ENCODE measurements at places on chromosomes 7 and 10. TPM values are rescaled to one million over a fixed set of nuclear protein-coding genes. Genes with fewer than 3 reads are reported as not detected.

DNA sequence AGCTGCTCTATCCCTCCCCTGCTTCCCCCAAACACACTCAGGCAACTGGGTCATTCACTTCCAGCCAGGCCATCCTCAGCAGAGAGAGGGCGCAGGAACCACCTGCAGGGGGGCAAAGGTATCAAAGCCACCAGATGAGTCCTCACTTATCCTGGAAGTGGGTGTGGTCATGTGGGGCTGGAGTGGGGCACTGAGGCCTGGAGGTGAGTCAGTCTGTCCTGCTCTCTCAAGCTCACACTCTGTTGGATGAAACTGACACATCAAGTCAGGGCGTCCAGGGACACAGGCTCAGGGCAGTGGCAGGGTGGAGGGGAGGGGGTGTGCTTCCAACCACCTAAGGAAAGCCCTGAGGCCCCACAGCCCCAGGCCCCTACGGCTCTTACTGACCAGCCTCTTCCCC, 8.0 kb upstream of the ELFN1 start:
- no peaks in the 10 kb centered on the region for H3K36me3 ChIP-seq
- H3K27ac ChIP-seq = no peak overlapping the region
- no peak overlapping the region for H3K4me3 ChIP-seq
- DNase-seq = no peak

DNA sequence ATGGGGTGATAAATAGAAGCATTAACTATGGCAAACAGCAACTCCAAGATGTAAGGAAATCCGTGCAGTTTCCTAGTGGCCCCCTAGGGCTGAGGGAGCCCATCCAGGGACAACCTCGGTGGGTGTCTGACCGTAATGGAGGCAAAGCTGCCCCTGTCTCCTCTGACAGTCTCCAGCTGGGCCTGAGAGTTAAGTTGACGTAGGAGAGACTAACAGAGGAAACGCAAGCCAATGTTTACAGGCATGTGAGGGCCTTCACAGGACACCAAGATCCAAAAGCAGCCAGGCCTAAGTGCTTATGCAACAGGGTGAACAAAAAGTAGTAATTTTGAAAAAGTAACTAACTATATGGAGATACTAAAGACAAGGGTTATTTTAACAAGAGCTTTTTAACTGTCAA, 330.0 kb upstream of the C7orf33 start:
- no peak for DNase-seq
- H3K27me3 ChIP-seq = peaks cover 7% of the 10 kb centered on the region
- H3K4me1 ChIP-seq = peaks cover 6% of the 10 kb centered on the region
- no peak overlapping the region for H3K27ac ChIP-seq
- no peaks in the 10 kb centered on the region for H3K36me3 ChIP-seq

DNA sequence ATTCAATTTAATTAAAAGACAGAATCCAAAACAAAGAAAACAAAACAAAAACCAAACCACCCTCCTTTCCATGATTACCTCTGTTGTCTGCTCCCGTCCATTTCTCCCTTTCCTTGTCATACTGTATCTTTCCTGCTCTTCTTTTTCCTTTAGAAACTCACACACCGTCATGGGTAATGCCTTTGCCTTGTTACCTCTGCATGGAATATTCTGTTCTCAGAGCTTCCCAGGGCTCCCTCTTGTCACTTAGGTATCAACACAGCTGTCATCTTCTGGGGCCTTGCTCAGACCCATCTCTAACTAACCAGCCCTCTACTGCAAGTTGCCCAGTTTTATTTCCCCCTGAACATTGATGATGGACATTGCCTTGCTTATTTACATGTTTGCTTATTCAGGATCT, 30.2 kb upstream of the GIMAP8 start:
- no peaks in the 10 kb centered on the region for H3K27me3 ChIP-seq
- no peak overlapping the region for H3K4me3 ChIP-seq
- DNase-seq = no peak
- H3K36me3 ChIP-seq = no peaks in the 10 kb centered on the region

- DNase-seq = peak; percentile 94
- no peaks in the 10 kb centered on the region for H3K27me3 ChIP-seq
- peaks cover 62% of the 10 kb centered on the region for H3K4me1 ChIP-seq
- H3K27ac ChIP-seq = peak overlapping the region; percentile 82
- peaks cover 36% of the 10 kb centered on the region for H3K36me3 ChIP-seq
- H3K4me3 ChIP-seq = peak overlapping the region; percentile 46
These were observed 5.3 kb downstream of the SRGN start for GRCh38 chr10:69092959-69093850.

GRCh38 chr10:16259726-16260125, 177.1 kb upstream of the PTER start:
- H3K27ac ChIP-seq = no peak overlapping the region
- H3K27me3 ChIP-seq = no peaks in the 10 kb centered on the region
- no peak for DNase-seq
- no peaks in the 10 kb centered on the region for H3K36me3 ChIP-seq
- no peak overlapping the region for H3K4me3 ChIP-seq

GRCh38 chr10:21529032-21529910, 3.8 kb upstream of the SKIDA1 start:
- no peak overlapping the region for H3K4me3 ChIP-seq
- no peak overlapping the region for H3K27ac ChIP-seq
- peaks cover 12% of the 10 kb centered on the region for H3K36me3 ChIP-seq
- peaks cover 31% of the 10 kb centered on the region for H3K4me1 ChIP-seq
- no peak for DNase-seq

DNA sequence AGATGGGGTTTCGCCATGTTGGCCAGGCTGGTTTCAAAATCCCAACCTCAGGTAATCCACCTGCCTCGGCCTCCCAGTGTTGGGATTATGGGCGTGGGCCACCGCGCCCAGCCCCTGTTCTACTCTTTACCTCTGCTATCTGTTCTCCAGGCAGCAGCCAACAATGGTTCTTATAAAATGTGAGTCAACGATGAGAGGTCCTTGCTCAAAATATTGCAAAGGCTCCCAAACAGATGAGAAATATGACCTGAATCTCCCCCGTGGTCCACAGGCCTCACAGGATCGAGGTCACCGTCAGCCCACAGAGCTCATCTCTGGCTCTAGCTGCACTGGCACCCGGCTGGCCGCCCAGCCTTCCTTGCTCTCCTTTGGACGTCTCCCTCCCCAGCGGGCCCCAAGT, 62.0 kb upstream of the EGFR start:
- H3K36me3 ChIP-seq = no peaks in the 10 kb centered on the region
- no peak overlapping the region for H3K27ac ChIP-seq
- no peaks in the 10 kb centered on the region for H3K27me3 ChIP-seq
- no peaks in the 10 kb centered on the region for H3K4me1 ChIP-seq
- no peak for DNase-seq

The ERCC6 gene
- total RNA-seq = 16.8 TPM

- no peak overlapping the region for H3K27ac ChIP-seq
- H3K36me3 ChIP-seq = no peaks in the 10 kb centered on the region
- H3K4me3 ChIP-seq = peak overlapping the region; percentile 27
- peaks cover 6% of the 10 kb centered on the region for H3K4me1 ChIP-seq
These were observed 11.5 kb upstream of the SP8 start for GRCh38 chr7:20798081-20798693.

DNA sequence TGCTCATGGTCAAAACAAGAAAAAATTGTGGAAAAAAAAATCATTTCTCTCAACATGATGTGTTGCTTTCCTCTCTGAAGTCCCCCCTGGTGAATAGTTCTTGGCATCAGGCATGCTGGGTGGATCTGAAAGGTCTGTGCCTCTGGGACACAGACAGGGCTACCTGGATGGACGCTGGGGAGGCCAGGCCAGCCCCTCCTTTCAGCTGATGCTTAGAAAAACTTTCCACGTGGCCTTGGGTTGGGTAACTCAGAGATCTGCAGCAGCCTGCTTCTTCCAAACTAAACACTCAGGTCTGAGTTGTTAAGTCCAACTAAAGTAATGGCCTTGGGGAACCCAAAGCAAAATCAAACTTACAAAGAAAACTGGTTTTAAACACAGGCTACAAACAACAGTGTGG, 113.0 kb downstream of the CCDC3 start:
- H3K36me3 ChIP-seq = no peaks in the 10 kb centered on the region
- H3K27me3 ChIP-seq = peaks cover 11% of the 10 kb centered on the region
- H3K4me1 ChIP-seq = no peaks in the 10 kb centered on the region
- no peak overlapping the region for H3K27ac ChIP-seq

The ADAM12 gene
- 0.65 TPM for total RNA-seq

GRCh38 chr7:19290968-19291367, 145.7 kb upstream of the FERD3L start:
- no peaks in the 10 kb centered on the region for H3K4me1 ChIP-seq
- no peaks in the 10 kb centered on the region for H3K27me3 ChIP-seq
- H3K4me3 ChIP-seq = no peak overlapping the region
- no peak for DNase-seq
- no peaks in the 10 kb centered on the region for H3K36me3 ChIP-seq

The TMEM213 gene
- total RNA-seq = not detected

DNA sequence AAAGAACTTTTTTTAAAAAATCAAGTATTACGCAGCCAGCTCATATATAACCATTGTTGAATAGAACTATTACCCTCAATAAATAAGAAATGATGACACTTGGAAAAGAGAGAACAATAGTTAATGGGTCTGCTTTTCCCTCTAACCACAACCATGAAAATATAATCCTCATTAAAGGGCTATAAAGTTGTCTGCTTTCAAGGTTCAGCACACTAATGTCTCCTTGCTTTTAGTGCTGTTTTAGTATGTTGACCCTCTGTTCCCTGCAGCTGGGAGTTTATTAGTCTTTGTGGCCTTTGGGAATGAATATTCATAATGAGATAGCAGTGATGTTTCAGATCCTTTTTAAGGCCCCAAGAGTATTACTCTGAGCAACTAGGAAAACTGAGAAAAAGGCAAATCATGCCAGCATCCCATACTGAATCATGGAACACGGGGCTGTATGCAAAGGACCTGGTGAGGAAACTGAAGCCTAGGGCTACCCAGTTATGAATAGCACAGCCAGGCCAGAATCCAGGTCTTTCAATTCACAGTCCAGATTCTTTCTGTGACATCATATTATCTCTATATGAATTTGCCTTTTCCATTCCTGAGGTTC, 332.0 kb upstream of the LRGUK start:
- no peak for DNase-seq
- H3K4me1 ChIP-seq = no peaks in the 10 kb centered on the region
- H3K36me3 ChIP-seq = no peaks in the 10 kb centered on the region
- no peak overlapping the region for H3K27ac ChIP-seq
- no peak overlapping the region for H3K4me3 ChIP-seq
- no peaks in the 10 kb centered on the region for H3K27me3 ChIP-seq

The APBB1IP gene
- 78.4 TPM for total RNA-seq

- no peaks in the 10 kb centered on the region for H3K27me3 ChIP-seq
- H3K27ac ChIP-seq = no peak overlapping the region
- no peak for DNase-seq
- no peak overlapping the region for H3K4me3 ChIP-seq
These were observed 130.1 kb downstream of the RGS10 start for GRCh38 chr10:119412244-119413092.

DNA sequence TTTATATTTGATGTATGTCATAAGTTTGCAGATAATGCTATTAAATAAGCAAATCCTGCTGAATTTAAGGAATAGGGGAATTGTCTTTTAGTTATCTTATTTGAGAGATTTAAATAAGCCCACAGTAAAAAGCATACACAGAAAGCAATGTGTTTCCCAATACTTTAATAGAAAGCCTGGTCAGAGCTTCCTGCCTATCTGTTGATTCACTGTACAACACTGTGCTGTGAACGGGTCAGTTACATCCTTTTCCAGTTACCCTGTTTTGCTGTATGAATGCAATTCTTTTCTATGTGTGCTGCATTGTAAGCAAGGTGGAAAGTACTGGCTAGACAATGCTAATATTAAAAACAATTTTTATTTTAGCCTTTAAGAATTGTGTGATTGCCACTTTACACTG, 81.2 kb downstream of the ANKRD7 start:
- H3K27me3 ChIP-seq = peaks cover 10% of the 10 kb centered on the region
- DNase-seq = no peak
- H3K27ac ChIP-seq = no peak overlapping the region

DNA sequence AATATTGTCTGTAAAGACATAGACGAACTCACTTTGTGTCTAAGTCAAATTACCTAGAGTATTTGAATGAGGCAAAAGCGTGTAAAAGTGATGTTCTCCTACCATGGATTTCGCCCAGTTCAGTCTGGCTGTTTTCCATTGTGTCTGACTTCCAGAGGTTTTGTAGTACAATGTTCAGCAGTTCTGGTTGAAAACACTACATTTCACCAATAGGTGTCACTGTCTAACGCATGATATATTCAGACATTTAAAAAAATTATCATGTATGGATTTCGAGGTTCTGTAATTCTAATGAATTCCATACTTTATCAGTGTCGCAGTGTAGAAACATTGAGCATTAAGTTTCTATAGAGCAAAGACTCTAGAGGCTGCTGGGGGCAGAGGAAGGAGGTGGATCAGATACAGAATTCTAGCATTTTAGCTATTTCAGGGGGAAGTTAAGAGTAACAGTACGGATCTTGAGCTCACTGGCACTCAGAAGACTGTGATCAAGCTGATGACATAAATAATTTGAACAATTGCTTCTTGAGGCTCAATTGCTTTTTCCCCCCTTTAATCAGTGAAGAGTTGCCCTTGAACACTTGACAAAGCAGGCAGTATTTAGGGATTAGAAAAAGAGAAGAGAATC, 196.9 kb upstream of the RHOBTB1 start:
- H3K4me1 ChIP-seq = no peaks in the 10 kb centered on the region
- peaks cover 6% of the 10 kb centered on the region for H3K27me3 ChIP-seq
- no peak for DNase-seq
- H3K27ac ChIP-seq = no peak overlapping the region

GRCh38 chr10:71708897-71709882, 10.4 kb downstream of the C10orf105 start:
- no peaks in the 10 kb centered on the region for H3K36me3 ChIP-seq
- H3K27ac ChIP-seq = peak overlapping the region; percentile 76
- DNase-seq = no peak
- peaks cover 48% of the 10 kb centered on the region for H3K4me1 ChIP-seq
- no peak overlapping the region for H3K4me3 ChIP-seq

DNA sequence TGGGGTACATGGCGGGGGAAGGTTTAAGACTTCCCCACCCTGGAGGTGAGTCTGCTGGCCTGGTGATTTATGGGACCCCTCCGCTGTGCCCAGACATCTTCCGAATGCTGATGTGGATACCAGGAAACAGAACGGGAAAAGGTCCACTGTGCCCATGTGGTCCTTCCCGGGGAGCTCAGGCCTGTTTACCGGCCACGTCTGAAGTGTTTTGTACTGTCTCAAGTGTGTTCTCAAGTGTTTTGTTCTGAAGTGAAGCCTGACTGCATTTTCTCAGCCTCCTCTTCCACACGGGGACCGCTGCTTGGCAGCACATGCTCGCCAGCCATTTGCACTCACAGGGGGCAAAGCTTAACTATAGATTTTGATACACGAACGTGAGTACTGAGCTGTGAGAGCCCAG, 127.2 kb downstream of the TEX36 start:
- no peaks in the 10 kb centered on the region for H3K27me3 ChIP-seq
- peaks cover 2% of the 10 kb centered on the region for H3K4me1 ChIP-seq
- no peak for DNase-seq

The NRP1 gene
- 0.40 TPM for total RNA-seq

GRCh38 chr10:78600740-78601139, 468.0 kb upstream of the ZMIZ1 start:
- DNase-seq = no peak
- peaks cover 2% of the 10 kb centered on the region for H3K27me3 ChIP-seq
- H3K36me3 ChIP-seq = no peaks in the 10 kb centered on the region

Data from activated CD4-positive, alpha-beta T cell treated with anti-CD3 and anti-CD28 coated beads, Interleukin-2, amount 10 ng/mL, durations not matched to agents 7 days and 5 days (primary cell).